ENCODE measurements at places on chromosomes 4 and X.

GRCh38 chrX:18119856-18120255 lies 100.8 kb downstream of the BEND2 start:
- no peak for DNase-seq

GRCh38 chrX:136647677-136648360 lies at the start of gene CD40LG:
CD40LG (plus strand) TSS chrX:136648158; CDS start chrX:136648249, 91 bp downstream.
- DNase-seq = no peak

- no peak for DNase-seq
Measured at GRCh38 chr4:166087569-166087968, 214.5 kb downstream of the TLL1 start.

DNA sequence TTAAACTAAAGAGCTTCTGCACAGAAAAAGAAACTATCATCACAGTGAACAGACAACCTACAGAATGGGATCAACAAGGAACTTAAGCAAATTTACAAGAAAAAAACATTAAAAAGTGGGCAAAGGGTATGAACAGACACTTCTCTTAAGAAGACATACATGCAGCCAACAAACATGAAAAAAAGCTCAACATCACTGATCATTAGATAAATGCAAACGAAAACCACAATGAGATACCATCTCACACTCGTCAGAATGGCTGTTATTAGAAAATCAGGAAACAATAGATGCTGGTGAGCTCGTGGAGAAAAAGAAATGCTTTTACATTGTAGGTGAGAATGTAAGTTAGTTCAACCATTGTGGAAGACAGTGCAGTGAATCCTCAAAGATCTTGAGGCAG lies 27.8 kb downstream of the PAPSS1 start:
- no peak for DNase-seq

- DNase-seq = no peak
Measured at GRCh38 chr4:17807446-17807845, 3.1 kb downstream of the DCAF16 start.

DNA sequence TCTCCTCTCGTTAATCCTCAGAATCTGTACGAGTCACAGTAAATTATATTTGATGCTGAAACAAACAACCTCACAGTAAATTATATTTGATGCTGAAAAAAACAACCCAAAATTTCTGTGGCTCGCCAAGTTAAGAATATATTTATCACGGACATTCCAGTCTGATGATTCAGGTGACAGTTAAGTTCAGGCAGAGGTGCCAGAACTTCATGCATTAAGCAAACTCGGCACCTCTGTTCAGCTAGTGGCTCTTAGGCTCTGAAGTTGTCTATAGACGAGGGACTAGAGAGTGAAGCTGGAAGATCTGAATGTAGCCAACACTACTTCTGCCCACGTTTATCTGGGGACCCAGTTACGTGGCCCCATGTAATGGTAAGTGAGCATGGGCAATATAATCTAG lies 132.2 kb upstream of the AGA start:
- DNase-seq = no peak

- no peak for DNase-seq
Measured at GRCh38 chrX:150080497-150080896, 142.2 kb upstream of the EOLA2 start.

DNA sequence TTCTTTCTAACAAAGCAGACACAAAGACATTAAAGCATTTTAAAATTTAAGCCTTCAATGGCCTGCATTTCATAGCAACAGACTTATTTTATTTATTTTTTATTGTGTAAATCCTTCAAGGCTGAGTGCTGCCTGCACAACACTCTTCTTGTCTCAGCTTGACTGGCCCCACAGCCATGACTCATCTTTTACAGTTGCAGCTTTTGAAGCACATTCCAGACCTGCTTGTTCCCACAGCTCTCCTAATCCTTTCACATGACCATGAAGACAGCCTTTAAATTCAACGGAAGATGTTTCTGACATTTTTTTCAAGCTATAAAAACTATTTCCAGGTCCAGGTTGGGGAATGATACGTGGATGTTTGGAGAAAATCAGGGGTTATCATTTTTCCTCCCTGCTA lies 276.9 kb upstream of the TACR3 start:
- DNase-seq = no peak

DNA sequence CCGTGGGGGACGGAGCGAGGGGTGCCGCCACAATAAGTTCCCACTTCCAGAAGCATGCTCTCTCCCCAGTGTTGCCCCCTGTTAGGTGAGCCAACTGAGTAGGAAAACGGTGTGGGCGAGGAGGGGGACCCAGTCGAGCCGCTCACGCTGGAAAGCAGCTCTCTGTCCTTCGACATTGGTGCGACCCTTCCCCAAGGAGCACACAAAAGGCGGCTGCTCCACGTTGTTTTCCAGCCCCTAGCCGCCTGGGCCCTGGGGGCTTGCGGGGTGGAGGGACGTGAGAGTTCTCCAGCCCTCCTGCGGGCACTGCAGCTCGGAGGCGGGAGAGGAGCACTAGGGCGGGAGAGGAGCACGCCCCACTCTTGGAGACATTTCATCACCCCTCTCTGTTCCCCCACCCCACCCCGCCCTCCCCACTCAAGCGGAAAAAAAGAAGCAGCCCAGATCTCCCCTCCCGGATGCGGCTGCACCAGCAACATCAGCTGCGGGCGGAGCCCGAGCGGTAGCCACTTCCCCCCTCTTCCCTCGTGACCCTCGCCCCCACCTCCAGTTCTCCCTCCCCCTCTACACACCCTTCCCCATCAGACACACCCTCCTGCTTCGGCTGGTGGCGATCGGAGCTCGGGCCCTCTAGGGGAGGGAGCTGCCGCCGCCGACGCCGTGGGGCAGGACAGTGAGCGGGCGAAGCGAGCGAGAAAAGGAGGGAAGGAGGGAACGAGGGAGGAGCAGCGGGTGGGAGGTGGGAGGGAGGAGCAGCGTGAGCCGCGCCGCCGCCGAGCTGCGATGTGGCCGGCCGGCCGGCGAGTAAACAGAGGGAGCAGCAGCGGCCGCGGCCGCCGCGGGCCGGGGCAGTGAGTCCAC lies at the start of gene DOCK11:
Gene DOCK11, plus strand, starts transcription at position 755 of the 861 bp plus-strand sequence. CDS start 157 bp downstream, outside the sequence.
- peak; percentile 78 for DNase-seq

DNA sequence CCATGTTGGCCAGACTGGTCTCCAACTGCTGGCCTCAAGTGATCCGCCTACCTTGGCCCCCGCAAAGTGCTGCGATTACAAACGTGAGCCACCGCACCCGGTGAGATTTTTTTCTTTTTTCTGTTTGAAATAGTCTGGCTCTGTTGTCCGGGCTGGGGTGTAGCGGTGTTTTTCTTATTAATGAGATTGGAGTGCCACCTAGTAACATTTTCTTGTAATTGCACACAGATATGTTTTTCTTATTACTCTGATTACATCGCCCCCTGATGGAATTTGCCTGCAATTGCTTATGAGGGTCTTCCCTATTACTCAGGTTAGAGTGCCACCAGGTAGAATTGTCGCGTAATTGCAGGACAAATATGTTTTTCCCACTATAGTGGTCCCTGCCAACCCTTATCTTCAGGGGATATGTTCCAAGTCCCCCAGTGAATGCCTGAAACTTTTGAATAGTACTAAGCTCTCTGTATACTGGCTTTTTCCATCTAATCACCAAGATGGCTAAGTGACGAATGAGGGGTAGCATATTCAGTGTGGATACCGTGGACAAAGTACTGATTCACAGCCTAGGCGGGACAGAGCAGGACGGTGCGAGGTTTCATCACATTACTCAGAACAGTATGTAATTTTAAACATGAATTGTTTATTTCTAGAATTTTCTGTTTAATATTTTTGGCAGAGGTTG lies 8.6 kb upstream of the PDHA1 start:
- DNase-seq = no peak

GRCh38 chr4:154035341-154035740 lies 246.5 kb upstream of the SFRP2 start:
- no peak for DNase-seq

- no peak for DNase-seq
Measured at GRCh38 chr4:113869743-113870375, 108.3 kb upstream of the CAMK2D start.

DNA sequence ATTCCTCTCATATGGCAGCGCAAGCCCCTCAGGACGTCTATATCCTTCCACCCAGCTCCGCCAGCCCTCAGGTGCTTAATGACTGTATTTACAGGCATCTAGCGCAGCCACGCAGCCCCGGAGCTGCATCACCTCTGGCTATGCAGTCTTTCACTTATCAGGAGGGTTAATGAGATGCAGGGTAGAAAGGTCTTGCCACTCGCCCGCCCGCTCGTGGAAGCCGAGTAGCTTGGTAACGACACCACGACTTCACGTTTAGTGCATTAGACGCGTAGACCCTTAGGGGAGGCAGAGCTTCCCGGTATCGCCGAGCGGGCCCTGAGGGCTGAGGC lies 1.5 kb upstream of the SLC16A2 start:
- DNase-seq = peak; percentile 64

DNA sequence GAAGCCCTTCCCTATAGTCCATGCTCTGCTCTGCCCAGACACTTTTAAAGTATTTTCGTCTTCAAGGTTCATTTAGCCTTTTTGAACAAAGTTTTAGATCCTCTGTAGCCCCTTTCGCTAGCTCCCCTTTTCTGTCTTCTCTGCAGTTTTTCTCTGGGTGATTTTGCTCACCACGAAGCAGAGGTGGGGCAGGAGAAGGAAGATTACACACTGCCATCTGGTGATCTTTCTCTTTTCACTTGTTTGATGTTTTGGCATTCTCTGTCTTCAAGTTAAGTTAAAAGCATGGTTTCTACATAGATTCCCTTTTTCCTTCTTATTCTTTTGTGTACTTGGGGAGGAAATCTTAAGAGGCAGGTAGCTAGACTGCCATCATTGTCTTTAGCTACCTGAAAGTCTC lies 43.9 kb downstream of the CC2D2A start:
- no peak for DNase-seq

GRCh38 chr4:52976523-52977230 lies 114.6 kb downstream of the RASL11B start:
- DNase-seq = no peak

DNA sequence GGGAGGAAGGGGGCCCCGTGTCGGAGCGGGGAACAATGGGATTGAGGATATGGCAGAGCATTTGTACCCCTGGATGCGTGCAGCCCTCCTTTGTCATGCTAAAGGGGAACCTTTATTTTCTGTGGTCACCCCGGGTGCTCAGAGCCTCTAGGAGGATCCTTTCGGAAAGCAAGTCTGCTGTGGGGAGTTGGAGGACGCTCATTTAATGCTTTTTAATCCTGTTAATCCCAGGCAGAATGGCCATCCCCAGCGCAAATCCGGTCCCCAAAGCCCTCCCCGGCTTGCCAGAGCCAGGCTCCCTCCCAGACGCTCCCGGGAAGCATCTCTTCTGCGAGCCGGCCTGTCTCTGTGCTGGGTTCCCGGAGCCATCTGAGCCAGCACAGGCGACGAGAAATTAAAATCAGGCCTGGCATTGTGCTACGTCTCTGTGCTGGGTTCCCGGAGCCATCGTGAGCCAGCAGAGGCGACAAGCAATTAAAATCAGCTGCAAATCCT lies 113.2 kb upstream of the PPP2R3B start:
- DNase-seq = no peak

GRCh38 chr4:83388313-83388676 lies 53.6 kb upstream of the HPSE start:
- DNase-seq = no peak

DNA sequence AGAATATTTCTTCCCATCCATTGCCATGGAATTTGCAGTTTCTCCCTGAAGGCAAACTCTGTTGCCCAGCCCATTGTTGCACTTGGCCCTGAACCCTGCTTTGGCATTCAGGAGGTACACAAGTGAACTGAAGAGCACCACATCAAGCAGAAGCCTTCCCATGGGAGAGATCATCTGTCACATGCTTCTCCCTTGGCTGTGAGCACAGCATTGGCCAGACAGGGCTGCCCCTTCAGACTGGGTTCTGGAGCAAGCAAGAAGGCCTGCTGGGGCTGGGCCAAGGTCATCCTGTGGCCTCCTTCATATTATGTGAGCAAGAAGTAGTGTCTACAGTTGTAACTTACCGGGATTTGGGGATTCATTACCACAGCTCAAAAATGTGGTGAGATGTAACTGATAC lies 22.7 kb downstream of the SCML1 start:
- DNase-seq = no peak

DNA sequence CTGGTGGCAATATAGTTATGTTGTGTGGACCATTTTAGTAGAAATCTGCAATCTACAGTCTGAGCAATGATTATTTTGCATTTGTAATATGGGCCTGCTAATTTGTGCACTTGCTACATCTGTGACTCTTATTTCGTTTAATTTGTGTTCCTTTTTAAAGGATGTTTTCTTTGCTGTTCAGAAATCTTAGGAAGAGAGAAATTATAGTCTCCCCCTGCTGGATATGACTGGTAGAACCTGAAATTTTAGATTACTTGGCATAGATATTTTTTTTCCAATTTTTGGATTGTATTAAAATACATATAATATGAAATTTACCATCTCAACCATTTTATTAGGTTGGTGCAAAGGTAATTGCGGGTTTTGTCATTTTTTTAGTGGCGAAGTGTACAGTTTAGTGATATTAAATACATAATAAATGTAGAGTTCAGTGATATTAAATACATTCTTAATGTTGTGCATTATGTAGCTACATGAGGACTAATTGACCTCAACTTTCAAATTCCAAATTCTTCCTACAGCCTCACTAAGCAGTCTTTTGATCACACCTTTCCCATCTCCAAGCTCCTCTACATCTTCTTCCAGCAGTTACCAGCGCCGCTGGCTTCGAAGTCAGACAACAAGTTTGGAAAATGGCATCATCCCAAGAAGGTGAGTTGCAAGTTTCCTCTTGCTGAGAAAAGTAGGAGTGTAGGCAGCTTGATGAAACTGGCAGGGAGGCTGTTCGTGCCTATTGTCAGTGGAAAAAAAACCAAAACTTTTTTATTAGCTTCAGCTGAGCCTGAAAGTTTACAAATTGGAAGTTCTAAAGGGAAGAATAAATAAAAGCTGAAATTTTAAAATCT lies 82.2 kb downstream of the FNIP2 start:
- DNase-seq = no peak

DNA sequence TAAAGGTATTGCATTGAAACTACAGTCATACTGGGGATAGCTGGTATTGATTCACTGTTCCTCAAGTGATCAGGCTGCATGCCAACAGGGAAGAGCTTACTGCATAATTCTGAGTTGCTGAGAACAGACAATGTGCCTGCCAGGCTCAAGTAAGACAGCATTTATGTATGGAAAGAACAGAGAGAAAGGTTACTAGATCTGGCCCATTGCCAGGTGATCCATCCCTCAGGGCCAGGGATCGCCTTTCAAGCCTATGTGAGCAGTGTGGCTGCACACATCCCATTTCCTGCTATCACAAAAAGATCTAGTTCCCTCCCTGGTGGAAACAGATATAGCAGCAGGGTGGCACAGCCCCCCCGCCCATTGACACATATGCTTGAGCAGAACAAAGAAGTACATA lies 254.0 kb downstream of the TMA16 start:
- no peak for DNase-seq

GRCh38 chr4:120942776-120943175 lies 20.2 kb upstream of the PRDM5 start:
- no peak for DNase-seq
